ENCODE measurements at places on chromosomes 11 and 22. TPM values are rescaled to one million over a fixed set of nuclear protein-coding genes. Genes with fewer than 3 reads are reported as not detected.

- H3K27ac ChIP-seq: no peak overlapping the region
- H3K27me3 ChIP-seq: no peaks in the 10 kb centered on the region
- no peak overlapping the region for H3K4me3 ChIP-seq
Observed at GRCh38 chr11:91768783-91769182, 455.8 kb upstream of the FAT3 start.

DNA sequence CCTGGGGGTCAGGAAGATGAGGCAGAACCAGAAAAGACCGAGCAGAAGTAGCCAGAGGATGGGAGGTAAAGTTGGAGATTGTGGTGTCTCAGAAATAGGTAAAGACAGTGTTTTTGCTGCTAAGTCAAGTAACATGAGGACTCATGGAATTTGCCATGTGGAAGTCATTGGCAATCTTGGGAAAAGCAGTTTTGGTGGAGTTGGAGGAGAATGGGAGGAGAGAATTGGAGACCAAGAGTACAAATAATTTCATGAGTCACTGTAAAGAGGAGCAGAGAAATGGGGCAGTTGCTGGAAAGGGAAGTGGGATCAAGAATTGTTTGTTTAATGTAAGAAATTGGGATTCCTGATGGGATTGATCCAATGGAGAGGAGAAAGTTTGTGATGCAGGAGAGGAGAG is 111.7 kb downstream of the LRRC32 start:
- H3K4me3 ChIP-seq: no peak overlapping the region
- H3K27me3 ChIP-seq: no peaks in the 10 kb centered on the region
- no peak for DNase-seq
- no peaks in the 10 kb centered on the region for H3K4me1 ChIP-seq
- no peaks in the 10 kb centered on the region for H3K36me3 ChIP-seq
- H3K27ac ChIP-seq: no peak overlapping the region

- H3K36me3 ChIP-seq: no peaks in the 10 kb centered on the region
- no peak for DNase-seq
- no peaks in the 10 kb centered on the region for H3K27me3 ChIP-seq
- H3K4me1 ChIP-seq: no peaks in the 10 kb centered on the region
- no peak overlapping the region for H3K27ac ChIP-seq
Observed at GRCh38 chr22:23529166-23530103, 50.7 kb downstream of the IGLL1 start.

GRCh38 chr22:42294034-42294985 is 23.9 kb upstream of the TCF20 start:
- no peaks in the 10 kb centered on the region for H3K36me3 ChIP-seq
- H3K4me1 ChIP-seq: peaks cover 5% of the 10 kb centered on the region
- DNase-seq: no peak
- H3K4me3 ChIP-seq: no peak overlapping the region

DNA sequence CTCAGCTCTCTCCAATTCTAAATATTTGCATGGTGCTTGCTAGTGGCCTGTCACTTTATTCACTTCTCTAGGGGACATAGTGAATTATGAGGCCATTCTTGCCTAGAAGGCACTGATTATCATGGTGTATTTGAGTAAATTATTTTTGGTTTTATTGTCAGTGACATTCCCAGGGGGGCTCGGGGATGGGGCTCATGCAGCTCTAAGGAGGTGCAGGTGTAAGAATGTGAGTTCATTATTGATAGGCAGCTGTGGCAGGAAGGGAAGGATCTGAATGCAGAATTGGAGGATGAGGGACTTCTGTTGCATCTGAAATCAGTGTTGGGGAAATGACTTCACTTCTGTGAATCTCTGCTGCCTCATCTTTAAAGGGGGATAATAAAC is 53.7 kb upstream of the OR4B1 start:
- no peak overlapping the region for H3K27ac ChIP-seq
- H3K4me1 ChIP-seq: no peaks in the 10 kb centered on the region
- H3K27me3 ChIP-seq: no peaks in the 10 kb centered on the region
- H3K36me3 ChIP-seq: no peaks in the 10 kb centered on the region
- H3K4me3 ChIP-seq: no peak overlapping the region
- DNase-seq: no peak

DNA sequence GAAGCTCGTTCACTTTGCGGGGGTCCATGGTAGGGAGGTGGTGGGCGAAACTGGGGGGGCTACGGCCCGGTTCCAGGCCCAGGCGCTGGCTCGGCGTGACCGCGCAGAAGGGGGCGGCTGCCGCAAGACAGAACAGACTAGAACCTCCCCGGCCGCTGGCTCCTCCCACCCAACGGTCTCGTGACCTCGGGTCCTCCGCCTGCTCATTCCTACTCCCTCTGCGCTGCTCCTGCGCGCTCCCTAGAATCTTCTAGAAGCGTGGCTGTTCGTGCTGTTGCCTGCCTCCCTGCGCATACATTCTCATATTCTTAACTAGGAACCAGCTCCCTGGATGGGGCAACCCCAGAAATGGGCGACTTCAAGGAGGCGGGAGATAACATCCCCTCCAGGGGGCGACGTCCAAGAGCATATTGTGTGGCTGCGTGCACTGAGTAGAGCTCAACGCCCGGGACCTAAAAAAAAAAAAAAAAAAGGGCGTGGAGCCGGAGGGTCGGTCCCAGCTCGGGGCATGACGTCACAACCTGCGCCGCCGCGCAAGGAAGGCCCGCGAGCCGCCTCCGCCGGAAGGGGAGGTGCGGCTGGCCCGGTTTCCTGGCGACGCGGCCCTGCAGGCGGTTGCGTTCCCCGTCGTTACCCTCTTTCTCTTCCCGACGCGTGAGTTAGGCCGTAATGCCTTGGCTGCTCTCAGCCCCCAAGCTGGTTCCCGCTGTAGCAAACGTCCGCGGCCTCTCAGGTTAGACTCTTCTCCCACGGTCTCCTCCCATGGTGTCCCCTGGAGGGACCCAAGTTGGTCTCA is at the start of the genes ST13 and XPNPEP3:
Gene ST13, minus strand, starts transcription at position 127 of the 796 bp plus-strand sequence. Its CDS starts 99 bp downstream, at position 28.
Gene XPNPEP3, plus strand, starts transcription at position 636 of the 796 bp plus-strand sequence. Its CDS starts 34 bp downstream, at position 670.
- no peaks in the 10 kb centered on the region for H3K4me1 ChIP-seq
- peak within 1 kb of the TSS; percentile 96 for H3K27ac ChIP-seq
- no peaks in the 10 kb centered on the region for H3K36me3 ChIP-seq
- H3K4me3 ChIP-seq: peak within 1 kb of the TSS; percentile 85

Gene BUD13
- 14.1 TPM for total RNA-seq

Data from uterus (tissue), 4 donors.